ENCODE measurements at places on chromosomes 7 and 10.

- peak; percentile 69 for DNase-seq
Measured at GRCh38 chr7:28069807-28070206, 110.8 kb downstream of the JAZF1 start.

DNA sequence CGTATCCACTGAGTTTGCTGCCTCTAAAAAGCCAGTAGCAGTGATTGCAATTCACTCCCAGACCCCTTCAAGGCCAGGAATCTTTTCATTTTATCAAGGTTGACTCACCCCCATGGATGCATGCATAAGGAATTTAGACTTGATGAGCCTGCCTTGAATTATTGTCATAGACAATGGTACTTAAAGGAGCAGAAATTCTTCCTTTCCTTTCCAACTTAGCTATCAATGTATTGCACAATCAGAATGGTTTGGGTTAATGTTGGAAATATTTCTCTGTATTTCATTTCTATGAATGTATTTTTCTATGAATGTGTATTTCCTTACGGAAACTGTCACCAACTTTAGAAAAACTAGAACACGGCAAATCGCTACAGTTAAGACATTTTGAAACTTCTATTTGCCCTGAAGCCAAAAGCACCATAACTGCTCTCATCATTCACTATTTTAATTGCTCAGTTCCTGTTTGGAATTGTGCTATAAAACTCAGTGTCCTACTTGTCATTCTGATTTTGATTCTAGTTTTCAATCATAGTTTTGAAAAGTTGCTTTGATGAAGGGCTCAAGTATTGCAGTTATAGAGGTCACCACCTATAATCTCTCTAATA is 355.7 kb upstream of the AKR1E2 start:
- no peak for DNase-seq

DNA sequence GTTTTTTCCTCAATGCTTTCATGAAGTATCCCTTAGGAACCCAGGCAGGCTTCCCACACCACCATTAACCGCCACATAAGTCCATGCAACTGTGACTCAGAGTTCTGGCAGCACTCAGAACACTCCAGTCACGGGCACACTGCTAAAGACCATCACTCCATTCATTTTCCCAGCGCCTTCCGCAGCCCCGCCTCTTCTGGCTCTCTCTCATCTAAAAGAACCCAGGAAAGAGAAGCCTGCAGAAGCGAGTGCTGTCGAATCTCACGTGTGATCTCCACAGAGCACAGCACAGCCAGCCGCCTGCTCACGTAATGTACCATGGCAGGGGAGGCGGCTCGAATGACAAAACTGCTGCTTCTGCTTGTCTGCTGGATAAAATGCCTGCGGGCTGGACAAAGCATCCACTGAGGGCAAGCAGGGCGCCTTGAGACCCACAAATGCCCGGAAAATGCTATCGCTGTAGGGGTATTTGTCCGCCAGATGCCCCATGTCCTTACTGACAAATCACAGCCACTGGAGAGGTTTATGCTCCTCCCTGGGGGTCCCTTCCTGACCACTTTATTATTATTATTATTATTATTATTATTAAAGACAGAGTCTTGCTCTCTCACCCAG is 1.8 kb downstream of the PSMG3 start:
- DNase-seq, result peak; percentile 99

GRCh38 chr10:6230315-6230714 is 27.6 kb downstream of the PFKFB3 start:
- DNase-seq, result no peak

GRCh38 chr7:87356448-87356847 is 11.0 kb downstream of the CROT start:
- no peak for DNase-seq

GRCh38 chr10:34420273-34420672 is 394.8 kb downstream of the PARD3 start:
- DNase-seq, result no peak

DNA sequence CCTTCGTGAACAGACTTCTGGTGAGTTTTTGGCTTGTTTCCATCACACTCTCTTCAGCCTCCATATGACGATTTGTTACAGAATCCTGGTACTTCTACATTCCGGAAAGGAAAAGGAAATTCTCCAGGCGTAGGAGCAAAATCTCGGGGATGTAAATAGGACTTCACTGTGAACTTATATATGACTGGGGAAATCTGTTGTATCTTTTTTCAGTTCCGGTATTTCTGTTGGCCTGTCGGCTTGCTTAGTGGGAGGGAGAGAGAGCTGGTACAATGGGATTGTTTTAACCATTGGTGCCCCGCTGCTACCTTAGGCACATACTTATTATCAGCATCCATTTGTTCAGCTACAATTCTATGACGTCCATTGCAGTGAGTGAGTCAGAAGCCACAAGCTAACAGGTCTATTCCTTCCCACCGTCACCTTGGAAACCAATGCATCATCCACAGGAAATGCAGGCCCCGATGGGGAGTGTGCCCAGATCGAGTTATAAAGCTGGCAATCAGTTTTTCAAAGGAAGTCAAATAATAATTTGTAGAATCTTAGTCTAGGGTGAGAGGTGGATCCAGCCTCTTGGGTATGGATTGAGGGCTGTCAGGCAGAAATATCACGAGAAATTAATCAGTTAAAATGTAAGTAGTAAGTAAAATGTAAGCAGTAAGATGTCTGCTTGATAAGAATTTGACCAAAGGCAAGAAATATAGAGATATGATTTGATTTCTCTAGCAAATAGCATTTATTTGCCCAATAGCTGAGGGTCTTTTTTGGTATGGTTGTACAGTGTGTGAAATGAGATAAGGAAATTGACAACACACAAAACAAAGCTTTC is 92.0 kb upstream of the MKLN1 start:
- DNase-seq, result peak; percentile 85

DNA sequence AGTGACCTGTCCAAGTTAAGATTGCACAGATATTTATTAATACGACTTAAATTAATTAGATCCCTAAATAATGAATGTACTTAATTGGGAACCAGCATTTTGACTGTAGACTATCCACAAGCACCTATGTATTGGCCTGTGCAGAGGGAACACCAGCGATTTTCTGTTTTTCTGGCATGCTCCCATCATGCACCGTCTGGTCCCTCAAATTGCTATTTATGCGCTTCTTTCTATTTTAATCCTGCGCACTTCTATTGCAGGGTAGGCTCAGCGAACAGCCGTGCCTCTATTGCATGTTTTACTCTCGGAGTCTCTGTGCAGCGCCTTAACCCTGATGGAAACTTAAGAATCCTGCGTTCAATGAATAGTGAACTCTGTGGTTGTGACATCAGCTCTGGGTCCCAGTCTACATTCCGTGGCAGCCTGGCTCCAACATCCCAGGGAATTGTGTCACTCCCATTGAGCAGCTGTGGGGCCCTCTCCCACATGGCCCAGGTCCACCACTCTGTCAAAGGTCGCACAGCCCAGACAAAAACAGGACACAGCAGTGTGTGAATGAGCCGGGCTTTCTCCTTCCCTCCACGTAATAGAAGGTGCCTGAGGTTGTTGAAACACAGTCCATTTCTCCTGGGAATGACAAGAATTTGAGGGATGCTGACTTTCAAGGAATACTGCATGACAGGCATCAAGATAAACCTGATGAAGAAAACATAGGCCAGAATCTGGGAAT is 239.7 kb upstream of the KLF6 start:
- DNase-seq, result peak; percentile 61

DNA sequence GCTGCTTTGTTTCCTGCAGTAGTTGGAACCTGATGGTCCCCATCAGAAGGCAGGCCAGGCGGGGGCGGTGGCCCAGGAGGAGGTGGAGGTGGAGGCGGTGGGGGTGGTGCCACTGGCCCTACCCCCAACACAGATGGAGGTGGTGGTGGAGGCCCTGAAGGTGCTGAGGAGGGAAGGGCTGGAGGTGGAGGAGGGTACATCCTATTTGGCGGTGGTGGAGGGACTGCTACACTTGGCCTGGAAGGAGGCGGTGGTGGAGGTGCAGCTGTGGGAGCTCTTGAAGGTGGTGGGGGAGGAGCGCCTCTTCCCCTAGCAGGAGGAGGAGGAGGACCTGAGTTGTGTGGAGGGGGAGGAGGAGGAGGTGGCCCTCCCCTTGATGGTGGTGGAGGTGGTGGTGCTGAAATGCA is 36.8 kb downstream of the LMOD2 start:
- DNase-seq, result no peak

DNA sequence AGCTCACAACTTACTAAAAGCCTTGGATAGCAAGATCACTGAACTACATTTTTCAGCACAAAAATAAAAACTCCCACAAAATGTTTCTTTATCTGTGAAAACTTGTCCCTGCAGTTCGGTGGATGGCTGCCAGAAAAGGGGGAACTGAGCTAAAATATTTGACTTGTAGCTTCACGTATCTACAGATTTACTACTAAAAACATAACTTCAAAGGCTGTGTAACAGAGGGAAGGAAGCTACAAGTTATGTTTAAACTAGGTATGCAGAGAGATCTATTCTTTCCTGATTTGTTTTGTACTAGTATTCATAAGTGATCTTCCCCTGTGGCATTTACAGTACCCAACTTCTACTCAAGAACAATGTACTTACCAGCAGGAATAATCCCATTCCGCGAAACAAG is 25.1 kb downstream of the SGCE start:
- no peak for DNase-seq

DNA sequence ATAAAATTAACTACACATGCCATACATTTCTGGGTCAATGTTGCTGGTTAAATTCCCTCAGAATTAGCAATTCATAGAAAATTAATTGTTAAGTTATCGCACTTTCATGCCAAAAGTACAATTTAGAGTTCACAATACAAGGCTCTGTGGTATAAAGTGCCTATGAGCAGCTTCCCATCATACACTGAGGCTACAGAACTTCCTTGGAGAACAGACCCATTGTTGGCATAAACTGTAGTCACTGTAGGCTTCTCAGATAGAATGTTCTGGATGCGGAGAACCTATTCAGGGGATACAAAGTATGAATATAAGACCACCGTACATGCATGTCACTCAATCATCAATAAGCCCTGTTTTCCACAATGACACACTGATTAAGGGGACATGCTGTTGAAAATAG is 9.0 kb upstream of the PON3 start:
- DNase-seq, result no peak
